ENCODE measurements at places on chromosomes 16 and 17. TPM values are rescaled to one million over a fixed set of nuclear protein-coding genes. Genes with fewer than 3 reads are reported as not detected.
A peak's percentile ranks its signal among the peaks of the same experiment; 100 is the strongest.

DNA sequence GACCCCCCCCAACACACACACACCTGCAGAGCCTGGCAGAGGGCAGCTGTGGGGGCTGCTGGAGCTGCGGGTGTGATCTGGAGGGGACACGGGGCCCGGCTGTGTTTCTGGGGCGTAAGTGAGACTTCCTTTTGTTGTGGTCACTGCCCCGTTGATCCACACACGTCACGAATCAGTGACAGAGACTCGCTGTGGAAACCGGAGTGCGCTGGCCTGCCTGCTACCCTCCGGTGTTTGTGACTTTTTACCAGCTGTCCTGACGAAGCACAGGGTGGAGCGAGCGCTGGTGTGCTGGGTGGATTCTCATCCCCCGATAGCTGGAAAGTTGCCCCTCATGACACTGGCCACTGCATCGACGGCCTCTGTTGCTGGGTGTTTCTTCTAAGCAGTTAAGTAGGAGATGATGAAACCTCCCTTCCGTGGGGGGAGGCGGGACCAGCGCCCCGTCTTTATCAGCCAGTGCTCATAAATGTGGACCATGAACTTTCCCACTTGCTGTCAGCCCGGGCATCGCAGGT lies 2.3 kb downstream of the METRNL start:
- no peak for DNase-seq

GRCh38 chr16:12674071-12674470 lies 129.6 kb downstream of the CPPED1 start:
- no peak for DNase-seq

DNA sequence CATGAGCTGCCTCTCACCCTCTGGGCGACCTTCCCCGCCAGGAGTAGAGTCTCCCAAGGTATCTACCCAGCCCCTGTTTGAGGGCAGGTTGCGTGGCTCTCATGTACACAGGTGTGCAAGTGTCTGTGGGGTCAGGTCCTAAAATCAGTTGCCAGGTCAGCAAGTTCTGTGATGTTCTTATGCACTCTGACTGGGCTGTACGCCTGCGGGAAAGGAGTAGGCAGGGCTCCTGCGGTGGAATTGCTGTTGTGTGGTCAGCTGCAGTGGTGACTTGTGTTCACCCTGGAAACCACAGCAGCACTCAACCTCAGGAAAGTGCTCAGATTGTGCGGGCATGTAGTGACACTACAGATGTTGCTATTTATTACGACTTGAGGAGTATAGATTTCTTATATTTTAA lies 19.4 kb downstream of the NARF start:
- no peak for DNase-seq

- no peak for DNase-seq
These were observed 3.5 kb downstream of the CHAD start for GRCh38 chr17:50465171-50465570.

MIEF2 gene
- polyA plus RNA-seq: 18.9 TPM

- DNase-seq: peak; percentile 31
These were observed 12.1 kb downstream of the CUEDC1 start for GRCh38 chr17:57943140-57943539.

VWA3A gene
- polyA plus RNA-seq: 0.22 TPM

DNA sequence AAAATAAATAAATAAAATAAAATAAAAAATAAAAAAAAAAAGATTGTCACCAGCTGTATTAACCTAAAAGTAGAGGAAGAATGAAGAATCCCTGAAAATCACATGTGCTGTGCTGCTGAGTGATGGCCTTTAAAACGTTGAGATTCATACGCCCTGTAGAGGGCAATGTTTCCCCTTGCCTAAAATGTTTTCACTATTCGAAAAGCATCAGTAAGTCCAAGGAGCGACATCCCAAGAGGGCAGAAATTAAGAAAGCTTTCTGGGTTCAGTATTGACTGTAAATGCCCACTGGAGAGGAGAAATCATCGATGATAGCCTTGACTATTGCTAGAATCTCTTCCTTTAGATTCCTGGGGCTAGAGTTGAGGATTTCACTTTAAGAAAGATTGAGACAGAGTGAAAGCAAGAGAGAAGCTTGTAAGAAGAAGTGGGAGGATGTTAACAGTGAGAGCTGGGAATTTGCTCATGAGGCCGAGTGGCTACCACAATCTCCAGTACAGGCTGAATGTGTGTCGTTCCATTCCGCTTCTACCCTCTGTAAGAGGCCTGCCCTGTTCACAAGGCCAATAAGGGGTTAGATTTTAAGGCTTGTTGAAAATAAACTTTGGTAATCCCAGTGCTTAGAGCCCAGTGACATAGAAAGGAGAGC lies 170.8 kb upstream of the FAM20A start:
- DNase-seq: peak; percentile 29

RNF112 gene
- polyA plus RNA-seq: 8.1 TPM

- no peak for DNase-seq
These were observed 94.2 kb downstream of the CNTNAP4 start for GRCh38 chr16:76371441-76371840.

DNA sequence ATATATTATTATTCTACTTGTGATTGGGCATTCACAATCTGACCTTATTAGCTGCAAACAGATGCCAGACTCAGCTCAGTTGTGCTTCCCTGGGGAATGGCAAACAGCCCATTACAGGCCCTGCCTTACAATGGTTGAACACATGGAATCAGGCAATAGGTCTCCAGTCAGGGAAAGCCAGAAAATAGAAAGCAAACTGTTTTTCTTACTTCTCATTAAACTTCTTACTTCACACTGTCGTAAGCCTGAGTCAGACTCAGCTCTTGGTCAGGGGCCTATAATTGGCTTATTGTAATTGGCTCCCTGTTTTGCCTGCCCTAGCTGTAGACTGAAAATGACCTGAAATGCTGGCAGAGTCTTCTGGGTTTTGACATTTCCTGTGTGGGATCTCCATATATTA lies 77.0 kb upstream of the CA10 start:
- DNase-seq: no peak

GRCh38 chr16:51665436-51665998 lies 514.4 kb upstream of the SALL1 start:
- DNase-seq: no peak

GRCh38 chr16:66741169-66741900 lies 10.1 kb downstream of the DYNC1LI2 start:
- DNase-seq: peak; percentile 97

- no peak for DNase-seq
These were observed 14.9 kb upstream of the FASN start for GRCh38 chr17:82112914-82113311.

PRKCB gene
- polyA plus RNA-seq: 0.37 TPM

- peak; percentile 83 for DNase-seq
These were observed 6.8 kb downstream of the MYO1C start for GRCh38 chr17:1485423-1486376.

FLYWCH1 gene
- 41.0 TPM for polyA plus RNA-seq

DNA sequence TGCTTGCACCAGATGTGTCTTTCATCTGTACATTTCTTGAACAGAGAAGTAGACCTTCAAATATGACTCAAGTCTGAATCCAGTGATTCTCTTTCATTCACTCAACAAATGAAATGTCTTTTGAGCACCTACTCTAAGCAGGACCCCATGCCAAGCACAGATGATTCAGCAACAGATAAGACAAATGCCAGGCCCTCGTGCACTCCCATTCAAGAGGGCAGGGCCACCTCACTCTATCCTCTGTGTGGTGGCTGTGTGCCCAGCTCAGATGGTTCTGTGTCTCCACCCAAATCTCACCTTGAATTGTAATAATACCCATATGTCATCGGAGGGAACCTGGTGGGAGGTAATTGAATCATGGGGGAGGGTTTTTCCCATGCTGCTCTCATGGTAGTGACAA lies 74.1 kb upstream of the NKD1 start:
- DNase-seq: no peak

GRCh38 chr17:4870855-4871254 lies 28.5 kb upstream of the C17orf107 start:
- no peak for DNase-seq

TNFRSF17 gene
- not detected for polyA plus RNA-seq

ARHGAP44 gene
- polyA plus RNA-seq: 4.2 TPM

NMRAL1 gene
- polyA plus RNA-seq: 30.7 TPM

DNA sequence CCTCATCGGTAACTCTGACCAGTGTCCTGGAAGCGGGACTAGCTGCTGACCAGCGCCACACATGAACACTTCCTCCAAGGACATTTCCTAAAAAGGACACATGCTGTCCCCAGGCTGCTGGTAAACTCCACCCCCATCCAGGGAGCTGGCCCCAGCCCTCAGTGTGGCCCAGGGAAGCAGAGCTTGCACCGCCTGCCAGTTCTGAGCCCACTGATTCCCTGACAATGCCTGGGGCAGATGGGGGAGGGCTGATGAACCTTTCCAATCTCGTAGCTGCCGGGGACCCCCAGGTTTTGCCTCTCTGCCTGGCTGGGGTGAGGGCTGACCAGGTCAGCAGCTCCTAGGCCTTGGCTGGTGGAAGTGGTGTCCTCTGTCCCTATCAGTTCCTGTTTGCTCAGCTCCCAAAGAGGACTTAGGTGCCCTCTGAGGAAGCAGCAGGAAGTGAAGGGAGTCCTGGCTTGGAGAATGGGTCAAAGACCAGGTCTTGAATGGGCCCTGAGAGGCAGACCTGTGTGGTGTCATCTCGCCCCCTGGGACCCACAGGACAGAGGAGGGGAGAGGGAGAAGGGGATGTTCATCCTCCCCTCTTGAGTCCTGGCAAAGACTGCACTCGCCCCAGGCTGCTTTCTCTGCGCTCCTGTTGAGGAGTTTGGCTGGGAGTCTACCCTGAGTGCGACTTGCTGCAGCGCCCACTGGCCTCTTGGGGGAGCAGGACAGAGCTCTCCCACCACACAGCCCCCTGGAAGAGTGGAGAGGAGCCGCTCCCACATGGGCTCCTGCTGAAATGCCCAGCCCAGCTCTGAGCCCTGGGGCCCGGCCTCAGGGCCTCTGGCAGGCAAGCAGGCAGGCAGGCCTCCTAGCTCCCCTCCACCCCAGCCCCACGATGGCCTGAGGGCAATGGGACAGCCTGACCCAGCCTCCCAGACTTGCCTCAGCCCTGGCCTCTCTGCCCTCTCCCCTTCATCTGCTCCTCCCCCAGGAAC lies 16.8 kb downstream of the PDK2 start:
- DNase-seq: peak; percentile 75

DNA sequence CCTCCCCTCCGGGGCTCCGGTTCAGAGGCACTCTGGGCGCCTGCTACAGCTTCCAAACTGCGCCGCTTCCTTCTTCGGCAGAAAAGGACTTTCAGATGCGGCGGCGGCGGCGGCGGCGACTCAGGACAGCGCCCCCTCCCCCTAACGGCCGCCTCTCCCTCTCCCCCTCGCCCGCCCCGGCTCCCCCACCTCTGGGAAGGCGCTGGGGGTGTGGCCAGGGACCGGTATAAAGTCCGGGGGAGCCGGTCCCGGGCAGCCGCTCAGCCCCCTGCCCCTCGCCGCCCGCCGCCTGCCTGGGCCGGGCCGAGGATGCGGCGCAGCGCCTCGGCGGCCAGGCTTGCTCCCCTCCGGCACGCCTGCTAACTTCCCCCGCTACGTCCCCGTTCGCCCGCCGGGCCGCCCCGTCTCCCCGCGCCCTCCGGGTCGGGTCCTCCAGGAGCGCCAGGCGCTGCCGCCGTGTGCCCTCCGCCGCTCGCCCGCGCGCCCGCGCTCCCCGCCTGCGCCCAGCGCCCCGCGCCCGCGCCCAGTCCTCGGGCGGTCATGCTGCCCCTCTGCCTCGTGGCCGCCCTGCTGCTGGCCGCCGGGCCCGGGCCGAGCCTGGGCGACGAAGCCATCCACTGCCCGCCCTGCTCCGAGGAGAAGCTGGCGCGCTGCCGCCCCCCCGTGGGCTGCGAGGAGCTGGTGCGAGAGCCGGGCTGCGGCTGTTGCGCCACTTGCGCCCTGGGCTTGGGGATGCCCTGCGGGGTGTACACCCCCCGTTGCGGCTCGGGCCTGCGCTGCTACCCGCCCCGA lies at the start of gene IGFBP4:
Gene IGFBP4, plus strand, starts transcription at position 255 of the 792 bp plus-strand sequence. Its CDS starts 286 bp downstream, at position 541.
- DNase-seq: peak; percentile 86

GRCh38 chr17:81207610-81208581 lies 14.9 kb downstream of the CEP131 start:
- DNase-seq: no peak

DNA sequence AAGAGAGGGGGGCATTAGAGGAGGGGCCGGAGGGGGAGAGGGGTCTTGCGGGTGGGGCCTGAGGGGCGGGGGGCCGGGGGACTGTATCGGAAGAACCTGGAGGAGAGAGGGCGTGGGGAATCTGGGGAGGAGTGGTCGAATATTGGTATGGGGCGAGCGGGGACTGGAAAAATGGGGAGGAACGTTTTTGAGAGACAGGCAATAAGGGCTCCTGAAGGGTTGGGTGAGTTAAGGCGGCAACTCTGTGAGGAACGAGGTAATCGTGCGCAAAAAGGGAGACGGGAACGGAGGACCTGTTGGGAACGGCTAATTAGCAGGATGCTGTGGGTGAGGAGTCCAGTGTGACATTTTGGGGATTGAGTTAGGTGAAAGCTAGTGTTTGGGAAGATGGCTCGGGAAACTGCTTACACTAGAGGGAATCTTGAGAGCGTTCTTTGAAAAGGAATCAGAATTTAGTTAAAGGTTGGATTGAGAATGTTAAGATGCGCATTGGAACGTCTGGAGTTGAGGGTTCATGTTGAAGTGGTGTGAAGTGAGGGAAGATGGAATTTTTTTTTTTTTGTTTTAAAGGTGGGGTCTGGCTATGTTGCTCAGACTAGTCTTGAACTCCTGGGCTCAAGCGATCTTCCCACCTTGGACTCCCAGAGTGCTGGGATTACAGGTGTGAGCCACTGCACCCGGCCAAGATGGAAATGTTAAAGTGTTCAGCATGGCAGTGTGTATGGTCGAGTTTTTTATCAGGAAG lies 662 bp downstream of the WIPF2 start:
- no peak for DNase-seq

- no peak for DNase-seq
These were observed 110.3 kb upstream of the CHMP6 start for GRCh38 chr17:80881306-80881705.

PRDM7 gene
- polyA plus RNA-seq: not detected

- DNase-seq: no peak
These were observed 109.1 kb downstream of the MSI2 start for GRCh38 chr17:57365420-57365819.

TBC1D3B gene
- polyA plus RNA-seq: 5.9 TPM

GRCh38 chr17:48612456-48612853 lies 1.6 kb upstream of the HOXB7 start:
- no peak for DNase-seq

GRCh38 chr16:49311823-49312222 lies 30.2 kb upstream of the CBLN1 start:
- DNase-seq: no peak

GRCh38 chr16:28540346-28540745 lies 1.6 kb upstream of the NUPR1 start:
- DNase-seq: no peak

CRHR1 gene
- polyA plus RNA-seq: not detected

HSPB9 gene
- polyA plus RNA-seq: 0.01 TPM

- DNase-seq: no peak
These were observed 132.9 kb downstream of the USP31 start for GRCh38 chr16:23016368-23016767.

RAB37 gene
- 0.93 TPM for polyA plus RNA-seq

Measured in heart right ventricle (tissue), 16 donors.